ENCODE measurements at places on chromosomes 6 and 20.

DNA sequence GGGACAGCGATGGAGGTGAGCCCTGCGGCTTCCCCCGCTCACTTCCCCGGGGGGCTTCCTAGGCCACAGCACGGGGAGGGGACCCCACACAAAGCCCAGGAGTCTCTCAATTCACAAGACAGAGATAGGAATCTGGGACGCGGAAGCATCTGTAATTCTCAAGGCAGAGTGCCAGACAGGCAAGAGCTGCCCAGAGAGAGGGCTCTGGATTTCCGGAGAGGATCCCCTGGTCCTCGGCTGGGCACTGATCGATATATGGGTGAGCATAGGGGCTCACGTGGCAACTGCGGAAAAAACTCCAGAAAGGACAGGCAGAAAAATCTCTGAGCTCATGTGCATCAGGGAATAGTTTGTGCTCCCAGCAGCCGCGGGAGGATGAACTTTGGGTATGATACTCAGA is 296.2 kb downstream of the NRN1 start:
- DNase-seq = no peak

- peak; percentile 45 for DNase-seq
Observed at GRCh38 chr6:127402890-127403617, 56.1 kb downstream of the KIAA0408 start.

DNA sequence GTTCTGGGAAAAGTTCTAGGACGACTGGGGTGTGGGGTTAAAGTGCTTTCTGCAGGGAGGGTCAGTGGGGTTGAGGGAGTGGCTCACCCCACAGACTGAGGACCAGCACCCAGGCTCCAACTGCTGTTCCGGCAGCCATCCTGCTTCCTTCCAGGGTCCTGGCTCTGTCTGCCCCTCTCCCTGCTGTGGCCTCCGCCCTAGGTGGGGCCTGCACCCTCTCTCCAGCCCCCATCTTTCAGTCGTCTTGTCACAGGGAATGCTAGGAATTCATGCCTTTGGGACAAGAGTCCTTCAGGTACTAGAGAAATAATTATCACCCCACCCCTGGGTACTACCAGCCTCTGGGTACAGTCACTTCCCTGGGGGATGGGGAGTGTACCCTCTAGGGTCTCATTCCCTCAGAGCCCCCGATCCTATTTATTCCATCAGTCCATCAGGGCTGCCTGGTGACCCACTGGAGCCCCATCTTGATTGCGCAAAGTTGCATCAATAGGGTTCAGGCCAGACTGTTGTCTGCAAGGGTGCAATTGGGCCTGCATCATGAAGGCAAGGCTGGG is at the start of gene AGER:
AGER (minus strand) TSS at position 170 of the 557 bp plus-strand sequence; CDS start at position 139, 31 bp downstream.
- no peak for DNase-seq

DNA sequence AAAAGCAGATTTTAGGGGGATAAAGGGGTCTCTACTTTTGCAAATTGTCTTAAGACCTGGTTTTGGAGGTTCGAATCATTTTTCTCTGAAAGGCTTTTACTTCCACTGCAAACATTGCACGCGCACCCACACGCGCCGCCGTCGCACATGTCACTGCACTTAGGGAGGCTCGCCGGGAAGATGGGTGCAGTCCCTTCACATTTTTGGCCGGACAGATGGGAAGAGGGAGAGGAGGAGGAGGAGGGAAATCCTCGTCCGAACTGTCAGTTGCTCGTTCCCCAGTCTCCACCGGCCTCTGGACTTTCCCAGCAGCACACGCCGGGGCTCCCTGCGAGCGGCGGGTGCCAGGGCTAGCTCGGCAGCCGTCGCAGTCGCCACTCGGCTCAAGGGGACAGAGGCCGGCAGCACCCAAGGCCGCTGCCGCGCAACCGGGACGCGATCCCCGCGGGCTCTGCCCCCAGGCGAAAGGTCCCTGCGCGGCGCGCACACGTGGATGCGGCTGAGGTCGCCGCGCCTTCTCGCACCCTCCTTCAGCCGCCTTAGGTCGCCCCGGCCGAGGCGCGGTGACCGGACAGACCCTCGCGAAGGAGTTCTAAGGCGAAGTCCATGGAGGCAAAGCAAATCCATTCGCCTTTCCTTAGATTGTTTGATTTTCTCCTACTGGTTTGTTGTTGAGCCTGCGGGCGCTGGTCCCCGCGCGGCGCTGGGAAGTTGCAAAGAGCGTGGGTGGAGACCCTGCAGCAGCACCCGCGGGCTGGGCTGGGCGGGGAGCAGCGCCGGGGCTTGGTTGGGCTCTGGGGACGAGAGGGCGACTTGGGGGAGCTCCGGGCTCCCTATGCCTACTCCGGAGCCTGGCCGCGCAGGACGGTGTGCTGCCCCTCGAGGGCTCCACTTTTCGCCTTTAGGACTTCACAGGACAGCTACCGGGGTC is 1.2 kb downstream of the MYB start:
- peak; percentile 60 for DNase-seq

DNA sequence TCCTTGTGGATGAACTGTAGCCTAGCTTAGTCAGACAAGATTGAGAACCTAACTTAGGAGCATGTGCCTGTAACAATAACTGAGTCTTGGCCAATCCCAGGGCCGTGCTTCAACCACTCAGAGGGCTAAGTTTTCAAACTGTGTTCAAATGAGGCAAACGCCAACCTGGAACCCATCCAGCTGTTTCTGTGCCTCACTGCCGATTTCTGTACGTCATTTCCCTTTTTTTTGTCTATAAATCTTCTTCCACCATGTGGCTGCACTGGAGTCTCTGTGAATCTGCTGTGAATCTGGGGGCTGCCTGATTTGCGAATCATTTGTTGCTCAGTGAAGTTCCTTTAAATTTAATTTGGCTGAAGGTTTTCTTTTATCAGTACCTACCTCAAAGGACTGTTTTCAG is 115.0 kb upstream of the CHD6 start:
- no peak for DNase-seq

GRCh38 chr6:96659084-96659845 is 96.3 kb downstream of the FHL5 start:
- DNase-seq = peak; percentile 92

- DNase-seq = no peak
Observed at GRCh38 chr20:38152175-38152620, 12.9 kb downstream of the TGM2 start.

GRCh38 chr6:9699888-9700287 is 715.0 kb downstream of the TFAP2A start:
- peak; percentile 26 for DNase-seq

DNA sequence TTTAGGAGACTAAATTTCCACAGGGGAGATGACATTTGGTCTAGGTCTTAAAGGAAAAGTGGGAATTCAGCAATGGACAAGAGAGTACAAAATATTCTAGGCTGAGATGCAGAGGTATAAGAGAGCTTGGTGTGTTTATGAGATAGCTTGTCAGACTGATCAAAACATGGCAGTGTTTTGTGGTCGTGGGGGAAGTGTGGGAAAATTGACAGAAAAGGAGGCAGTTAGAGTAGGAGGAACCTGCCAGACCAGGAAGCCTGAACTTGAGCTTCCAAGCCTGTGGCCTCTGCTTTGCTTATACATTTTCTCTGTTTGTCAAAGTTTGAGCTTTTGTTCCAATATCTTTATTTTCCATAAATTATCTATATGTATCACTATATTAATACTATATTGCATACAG is 69.5 kb upstream of the MAP3K7 start:
- no peak for DNase-seq

GRCh38 chr6:45084257-45084656 is 243.9 kb upstream of the RUNX2 start:
- no peak for DNase-seq

GRCh38 chr6:34530753-34531365 is 25.3 kb downstream of the SPDEF start:
- no peak for DNase-seq

DNA sequence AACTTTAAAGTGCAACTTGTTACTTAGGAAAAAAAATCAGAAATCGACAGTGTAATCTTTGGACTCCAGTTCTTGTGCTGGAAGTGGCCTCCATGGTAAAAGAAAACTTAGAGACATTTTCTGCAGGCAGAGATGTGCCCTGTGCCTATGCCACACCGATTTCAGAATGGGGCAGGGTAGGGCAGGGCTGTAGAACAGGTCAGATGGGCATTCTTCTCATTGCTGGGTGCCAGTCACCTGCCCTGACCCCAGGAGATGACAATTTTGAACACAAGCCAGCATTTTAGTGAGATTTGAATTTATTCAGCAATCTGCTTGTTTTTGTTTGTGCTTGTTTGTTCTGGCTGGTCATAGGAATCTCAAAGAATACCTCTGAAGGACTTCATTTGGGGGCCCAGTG is 63.3 kb downstream of the SASH1 start:
- no peak for DNase-seq

GRCh38 chr6:163637524-163637923 is 223.0 kb downstream of the QKI start:
- DNase-seq = no peak

DNA sequence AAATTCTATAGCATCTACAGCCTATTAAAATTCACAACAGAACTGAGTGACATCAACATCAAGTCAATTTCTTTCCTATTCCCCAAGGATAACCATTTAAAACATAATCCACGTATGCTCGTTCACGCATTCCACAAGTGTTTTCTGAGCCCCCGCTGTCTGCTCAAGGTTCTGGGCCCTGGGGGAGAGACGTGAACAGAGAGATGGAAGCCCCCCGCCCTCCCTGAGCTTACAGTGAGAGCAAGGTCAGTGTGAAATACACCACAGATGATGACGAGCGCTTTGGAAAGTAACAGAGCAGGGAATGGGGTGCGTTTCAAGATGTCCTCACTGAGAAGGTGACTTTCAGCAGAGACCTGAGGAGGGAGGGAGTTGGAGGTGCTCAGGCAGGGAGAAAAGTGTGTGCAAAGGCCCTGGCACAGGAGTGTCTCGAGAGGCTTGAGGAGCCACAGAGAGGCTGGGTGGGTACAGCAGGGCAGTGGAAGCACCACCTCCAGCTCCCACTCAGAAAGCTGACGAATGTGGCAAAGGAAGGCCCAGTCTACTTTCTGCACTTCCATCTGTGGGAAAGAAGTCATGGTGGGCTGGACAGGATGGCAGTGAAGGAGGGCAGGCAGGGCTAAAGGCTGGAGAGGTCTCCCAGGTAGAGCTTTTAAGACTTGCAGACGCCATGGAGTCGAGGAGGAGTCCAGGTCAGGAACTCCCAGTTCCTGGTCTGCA is 88.3 kb downstream of the DLL1 start:
- no peak for DNase-seq

DNA sequence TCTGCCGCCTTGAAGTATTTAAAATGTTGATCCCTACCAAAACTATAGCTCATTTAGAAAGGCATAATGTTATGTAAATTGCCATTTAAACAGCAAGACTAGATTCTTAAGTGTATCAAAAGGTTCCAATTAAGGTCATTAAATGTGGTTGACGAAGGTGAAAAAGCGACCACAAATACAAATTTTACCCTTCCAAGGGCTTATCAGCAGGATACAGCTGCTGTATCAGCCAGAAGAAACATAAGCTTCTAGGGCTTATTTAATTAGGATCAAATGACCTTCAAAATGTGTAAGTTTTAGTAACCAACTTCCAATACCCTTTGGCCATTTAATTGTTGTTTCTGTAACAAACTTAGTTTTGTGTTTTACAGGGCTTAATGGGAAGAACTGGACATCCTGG is 139.9 kb downstream of the COL9A1 start:
- no peak for DNase-seq

GRCh38 chr6:9537381-9537780 is 877.5 kb downstream of the TFAP2A start:
- no peak for DNase-seq

GRCh38 chr6:47377971-47378370 is 68.3 kb upstream of the TNFRSF21 start:
- no peak for DNase-seq

DNA sequence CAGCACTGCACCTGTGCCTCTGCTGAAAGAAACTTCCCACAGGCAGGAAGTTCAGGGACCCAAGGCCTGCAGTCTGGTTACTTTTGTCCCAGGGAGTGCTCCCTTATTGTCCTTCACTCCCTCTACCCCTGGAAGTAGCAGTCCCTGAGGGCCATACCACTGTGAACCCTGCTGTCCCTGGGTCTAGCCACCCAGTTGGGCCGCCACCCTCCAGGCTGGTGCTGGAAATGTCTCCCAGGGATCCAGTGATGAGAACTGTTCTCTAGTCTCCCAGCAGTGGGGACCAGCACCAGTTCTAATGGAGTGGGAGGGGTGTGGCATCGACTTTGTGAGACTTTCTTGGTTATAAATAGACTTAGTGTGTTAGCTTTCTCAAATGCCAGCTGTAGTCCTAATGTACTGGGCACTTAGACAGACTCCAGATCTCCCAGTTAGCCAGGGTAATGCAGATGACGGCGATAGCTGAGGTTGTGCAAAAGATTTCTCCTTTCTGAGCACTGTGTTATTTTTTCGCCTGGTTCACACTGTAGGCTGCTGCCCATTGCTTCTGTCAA is 462.5 kb downstream of the CDH26 start:
- no peak for DNase-seq

- DNase-seq = peak; percentile 57
Observed at GRCh38 chr6:101429270-101429669, 35.8 kb downstream of the GRIK2 start.

- peak; percentile 7 for DNase-seq
Observed at GRCh38 chr6:117951783-117952182, 44.7 kb downstream of the SLC35F1 start.
